ENCODE measurements at places on chromosomes 1 and 21.

GRCh38 chr1:110707232-110707631 lies 32.5 kb upstream of the KCNA3 start:
- DNase-seq: no peak

DNA sequence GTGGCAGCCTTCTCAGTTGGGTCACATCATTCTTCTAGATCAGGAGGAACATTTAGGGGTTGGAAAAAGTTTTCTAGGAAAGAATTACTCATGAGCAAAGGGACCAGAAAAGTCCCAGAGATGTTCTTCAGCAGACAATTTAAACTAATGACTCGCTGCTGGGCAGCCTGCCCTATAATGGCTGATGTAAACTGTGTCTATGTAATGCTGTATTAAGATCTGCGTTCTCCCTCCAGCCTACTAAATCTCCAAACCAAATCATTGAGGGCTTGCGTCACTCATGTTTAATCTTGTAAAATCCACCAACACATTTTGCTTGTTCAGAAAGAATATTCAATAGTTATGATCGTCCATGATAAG lies 92.1 kb downstream of the LRRC8C start:
- no peak for DNase-seq

GRCh38 chr1:1132956-1133750 lies 17.3 kb upstream of the C1orf159 start:
- no peak for DNase-seq

DNA sequence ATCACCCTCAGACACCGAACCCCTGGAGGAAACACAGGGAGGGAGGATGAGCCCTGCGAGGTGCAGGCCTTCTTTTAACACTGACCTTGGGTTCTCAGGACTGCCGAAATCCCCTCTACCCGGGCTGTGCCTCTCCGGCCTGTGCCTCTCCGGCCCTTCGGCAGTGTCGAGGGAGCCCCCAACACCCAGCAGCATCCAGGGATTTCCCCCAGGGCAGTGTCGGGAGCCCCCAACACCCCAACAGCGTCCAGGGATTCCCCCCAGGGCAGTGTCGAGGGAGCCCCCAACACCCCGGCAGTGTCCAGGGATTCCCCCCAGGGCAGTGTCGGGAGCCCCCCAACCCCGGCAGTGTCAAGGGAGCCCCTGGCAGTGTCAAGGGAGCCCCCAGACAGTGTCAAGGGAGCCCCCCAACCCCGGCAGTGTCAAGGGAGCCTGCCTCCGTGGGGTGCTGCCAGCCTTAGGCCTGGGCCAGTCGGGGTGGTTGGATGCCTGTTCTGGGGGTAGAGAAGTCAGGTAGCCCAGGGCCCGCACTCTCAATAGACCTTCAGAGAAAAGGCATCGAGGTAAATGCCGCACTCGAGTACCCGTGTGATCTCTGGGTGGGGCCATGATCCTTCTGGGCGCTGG lies 57.5 kb downstream of the PRKCZ start:
- no peak for DNase-seq

- no peak for DNase-seq
Observed at GRCh38 chr1:186420311-186420710, 40.6 kb downstream of the PDC start.

- no peak for DNase-seq
Observed at GRCh38 chr1:15224974-15225373, 22.0 kb upstream of the FHAD1 start.

GRCh38 chr1:119329541-119330461 lies 38.8 kb upstream of the HAO2 start:
- no peak for DNase-seq

GRCh38 chr1:39082010-39082799 lies 56.1 kb downstream of the NDUFS5 start:
- DNase-seq: no peak

GRCh38 chr1:35603468-35603867 lies 30.4 kb downstream of the TFAP2E start:
- DNase-seq: no peak

DNA sequence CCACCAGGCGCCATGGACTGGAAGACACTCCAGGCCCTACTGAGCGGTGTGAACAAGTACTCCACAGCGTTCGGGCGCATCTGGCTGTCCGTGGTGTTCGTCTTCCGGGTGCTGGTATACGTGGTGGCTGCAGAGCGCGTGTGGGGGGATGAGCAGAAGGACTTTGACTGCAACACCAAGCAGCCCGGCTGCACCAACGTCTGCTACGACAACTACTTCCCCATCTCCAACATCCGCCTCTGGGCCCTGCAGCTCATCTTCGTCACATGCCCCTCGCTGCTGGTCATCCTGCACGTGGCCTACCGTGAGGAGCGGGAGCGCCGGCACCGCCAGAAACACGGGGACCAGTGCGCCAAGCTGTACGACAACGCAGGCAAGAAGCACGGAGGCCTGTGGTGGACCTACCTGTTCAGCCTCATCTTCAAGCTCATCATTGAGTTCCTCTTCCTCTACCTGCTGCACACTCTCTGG lies 3.8 kb downstream of the GJB3 start:
- no peak for DNase-seq

DNA sequence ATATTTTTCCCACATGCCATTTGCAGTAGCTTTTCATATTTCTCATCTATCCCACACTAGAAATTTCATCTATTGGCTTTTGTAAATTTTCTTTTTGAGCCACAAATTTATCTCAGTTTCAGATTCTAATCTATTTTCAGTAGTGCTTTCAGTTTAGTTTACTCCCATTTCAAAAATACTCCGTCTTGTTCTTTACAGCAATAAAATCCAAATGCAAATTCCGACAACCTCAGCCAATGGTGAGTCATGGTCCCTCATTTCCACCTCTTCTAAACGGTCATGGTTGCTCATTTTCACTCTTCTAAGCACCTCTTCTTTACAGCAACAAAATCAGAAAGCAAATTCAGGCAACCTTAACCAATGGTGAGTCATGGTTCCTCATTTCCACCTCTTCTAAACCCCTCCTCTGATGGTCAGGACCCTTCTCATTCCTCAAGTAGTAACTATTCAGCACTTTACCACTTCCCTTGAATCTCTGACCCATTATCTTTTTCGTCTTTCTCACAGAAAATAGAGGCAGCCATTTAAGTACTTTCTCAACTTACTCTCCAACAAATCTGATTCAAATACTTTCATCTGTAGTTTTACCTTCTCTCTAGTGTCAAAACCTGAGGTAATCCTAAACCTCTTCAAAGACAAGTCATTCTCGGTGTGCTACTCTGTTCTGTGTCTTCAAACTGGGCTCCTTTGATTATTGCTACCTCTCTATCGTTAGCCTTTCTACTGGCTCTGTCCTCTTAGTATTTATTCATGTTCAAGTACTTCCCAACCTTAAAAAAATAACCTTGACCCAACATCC lies 34.4 kb downstream of the C21orf91 start:
- DNase-seq: peak; percentile 84

DNA sequence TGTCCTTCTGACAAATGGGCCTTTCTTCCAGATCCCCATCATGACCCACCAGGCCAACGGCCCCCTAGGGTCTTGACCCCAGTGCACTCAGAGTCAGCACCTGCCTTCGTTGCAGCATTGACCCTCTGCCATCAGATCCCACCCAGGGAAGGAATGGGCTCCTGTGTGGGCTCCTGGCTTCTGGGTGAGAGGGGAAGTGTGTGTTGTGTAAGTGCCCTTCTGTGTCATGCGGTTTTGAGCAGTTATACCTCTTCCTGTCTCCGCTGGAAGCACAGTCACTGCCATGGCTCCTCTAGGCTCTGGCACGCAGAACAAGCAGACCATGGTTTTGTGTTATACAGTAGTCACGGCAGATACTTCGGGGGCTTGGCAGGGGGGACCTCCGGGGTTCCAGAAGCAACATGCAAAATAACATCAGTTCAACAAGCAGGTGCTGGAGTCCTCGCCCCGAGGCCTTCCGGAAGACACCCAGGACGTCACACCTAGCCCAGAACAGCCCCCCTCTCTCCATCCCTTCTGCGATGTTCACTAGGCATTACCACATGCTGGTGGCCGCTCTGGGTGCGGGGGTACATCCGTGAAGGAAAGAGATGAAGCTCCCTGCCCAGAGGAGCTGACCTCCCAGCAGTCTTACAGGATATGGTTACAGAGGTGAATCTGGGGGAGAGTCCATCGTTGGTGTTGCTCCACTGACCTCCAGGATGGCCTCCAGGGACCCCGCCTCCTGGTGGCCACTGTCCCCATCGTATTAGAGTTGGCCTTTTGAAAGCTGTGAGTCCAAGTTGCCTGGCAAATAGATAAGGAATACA lies 17.4 kb upstream of the KCNAB2 start:
- peak; percentile 85 for DNase-seq

DNA sequence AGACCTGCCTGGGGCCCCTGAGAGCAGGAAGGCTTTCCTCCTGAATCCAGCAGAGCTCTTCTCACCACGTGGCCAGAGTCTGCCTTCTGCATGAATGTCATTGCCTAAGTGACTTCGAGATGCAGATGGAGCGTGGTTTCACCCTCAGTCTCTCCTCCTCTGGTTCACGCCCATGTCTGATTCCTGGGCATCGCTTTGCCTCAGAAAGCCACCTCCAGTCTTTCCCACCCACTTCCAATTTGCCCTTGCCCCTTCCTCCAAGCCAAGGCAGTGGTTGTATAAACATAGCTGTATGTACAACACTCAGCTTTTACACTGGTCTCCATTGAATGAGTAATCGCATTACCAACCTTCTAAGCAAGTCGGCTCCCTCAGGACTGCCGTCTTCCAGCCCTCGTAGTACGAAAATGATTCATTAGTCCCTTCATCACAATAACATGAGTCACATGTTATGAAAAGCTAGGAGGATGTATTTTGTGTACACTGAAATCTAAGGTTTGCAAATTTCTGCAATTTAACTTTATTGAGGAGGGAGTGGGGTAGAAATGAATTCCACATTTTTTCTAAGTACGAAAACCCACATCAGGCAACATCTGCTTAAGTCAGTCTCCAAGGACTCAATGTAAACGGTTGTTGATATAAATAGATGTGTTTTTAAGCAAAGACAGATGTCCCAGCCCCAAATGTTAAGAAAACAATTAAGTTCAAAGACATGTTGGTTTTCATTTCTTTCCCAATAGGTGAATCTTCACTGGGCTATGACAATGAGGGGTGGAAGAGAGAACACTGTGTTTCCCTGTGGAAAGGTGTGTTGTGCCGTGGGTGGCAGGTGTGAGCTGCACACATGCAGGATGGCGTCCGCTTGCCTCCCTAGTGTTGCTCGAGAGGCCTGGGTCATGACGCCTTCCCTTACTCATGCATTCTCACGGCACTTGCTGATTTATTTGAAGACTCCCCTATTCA lies 32.3 kb upstream of the ETS2 start:
- DNase-seq: peak; percentile 74

GRCh38 chr1:226810681-226811080 lies 59.7 kb upstream of the PSEN2 start:
- no peak for DNase-seq

GRCh38 chr1:165875604-165876003 lies 48.2 kb downstream of the UCK2 start:
- DNase-seq: no peak

DNA sequence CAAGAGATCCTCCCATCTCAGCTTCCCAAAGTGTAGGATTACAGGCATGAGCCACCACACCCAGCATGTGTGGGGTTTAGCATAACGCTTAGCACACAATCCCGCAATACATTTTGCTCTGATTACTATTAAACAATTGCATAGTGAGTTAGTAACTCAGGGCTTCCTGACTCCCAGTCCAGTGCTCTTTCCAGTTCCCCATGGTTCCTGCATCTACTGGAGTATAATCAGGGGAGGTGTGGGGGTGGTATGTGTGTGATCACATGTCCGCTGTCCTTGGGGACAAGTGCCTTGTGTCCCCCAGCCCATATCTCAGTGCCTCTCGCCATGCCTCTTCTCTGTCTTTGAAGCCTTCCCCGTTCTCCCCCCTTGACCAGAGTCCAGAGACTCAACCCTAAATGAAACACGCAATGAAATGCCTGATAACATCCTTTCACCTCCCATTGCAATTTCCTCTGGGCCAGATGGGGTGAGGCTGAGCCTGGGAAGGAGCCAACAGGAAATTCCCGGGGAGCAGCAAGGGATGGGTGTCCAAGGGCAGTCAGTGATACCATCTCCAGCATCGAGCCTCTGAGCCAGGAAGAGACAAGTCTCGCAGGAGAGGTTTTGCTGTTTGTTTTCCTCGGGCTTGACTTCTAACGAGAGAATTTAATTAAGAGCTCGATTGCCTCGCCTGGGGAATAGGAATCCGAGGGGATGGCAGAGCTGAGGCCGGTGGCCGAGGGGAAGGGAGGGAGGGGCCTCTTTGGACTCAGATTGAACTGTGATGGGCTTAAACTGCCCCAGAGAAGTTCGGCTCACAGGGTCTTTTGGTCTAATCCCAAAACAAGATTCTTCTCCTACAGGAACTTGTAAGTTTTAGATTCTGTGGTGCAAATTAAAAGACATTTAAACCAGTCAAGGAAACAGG lies 7.7 kb upstream of the HTR1D start:
- DNase-seq: no peak
